ENCODE measurements at places on chromosomes 3 and 15. TPM values are rescaled to one million over a fixed set of nuclear protein-coding genes. Genes with fewer than 3 reads are reported as not detected.

Gene ROPN1
- not detected for total RNA-seq

Gene EOMES
- total RNA-seq, result not detected

Gene PTPN23
- total RNA-seq, result 19.7 TPM

Gene CAMK2N2
- not detected for total RNA-seq

Gene ADAMTS7
- 12.6 TPM for total RNA-seq

Gene PXK
- total RNA-seq, result 24.6 TPM

Gene TMEM87A
- 26.3 TPM for total RNA-seq

Gene IL5RA
- not detected for total RNA-seq

Gene EFCAB12
- not detected for total RNA-seq

Gene GTF2A2
- total RNA-seq, result 37.6 TPM

Gene CYFIP1
- total RNA-seq, result 60.0 TPM

Gene BHLHE40
- 13.3 TPM for total RNA-seq

Gene DGKG
- not detected for total RNA-seq

Gene SLC12A1
- not detected for total RNA-seq

Gene GRK7
- not detected for total RNA-seq

Gene ULK3
- 15.6 TPM for total RNA-seq

Gene SNTN
- total RNA-seq, result not detected

Gene ATP1B3
- 57.0 TPM for total RNA-seq

Gene DNAH1
- 8.8 TPM for total RNA-seq

Gene LRRIQ4
- total RNA-seq, result not detected

Gene GPR149
- not detected for total RNA-seq

Gene KBTBD12
- total RNA-seq, result not detected

Gene MST1
- total RNA-seq, result 3.1 TPM

Gene CLDN18
- total RNA-seq, result not detected

Gene TNFAIP8L3
- total RNA-seq, result 6.6 TPM

Gene ASB14
- total RNA-seq, result not detected

Gene GATM
- not detected for total RNA-seq

Gene ARPC4
- 153 TPM for total RNA-seq

Gene SAMD7
- total RNA-seq, result not detected

Gene WDR93
- not detected for total RNA-seq

Gene DLEC1
- 0.05 TPM for total RNA-seq
